Heart left ventricle (tissue), 16 donors: ENCODE measurements at places on chromosomes 12 and 14. TPM values are rescaled to one million over a fixed set of nuclear protein-coding genes. Genes with fewer than 3 reads are reported as not detected.

DNA sequence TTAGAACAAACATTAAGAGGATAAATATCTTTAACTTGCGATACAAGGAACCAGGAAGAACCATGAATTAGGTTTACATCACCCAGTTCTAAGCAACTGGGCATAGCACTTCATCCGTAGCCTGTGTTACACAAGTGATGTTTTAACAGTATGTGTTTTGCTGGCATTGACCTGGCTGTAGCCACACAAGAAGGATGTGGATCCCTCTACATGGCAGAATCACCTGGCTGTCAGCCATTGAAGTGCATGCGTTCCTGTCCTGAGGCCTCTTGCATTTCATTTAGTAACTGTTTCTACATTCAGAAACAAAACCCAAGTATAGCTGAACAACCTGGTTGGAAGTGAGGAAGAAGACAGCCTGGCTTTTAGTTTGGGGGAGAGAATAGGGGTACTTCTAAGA, 72.2 kb downstream of the TGFB3 start:
- DNase-seq = no peak

GRCh38 chr12:99386907-99387306, 260.6 kb upstream of the GARIN6 start:
- no peak for DNase-seq

GRCh38 chr12:6784761-6785160, 4.6 kb upstream of the CD4 start:
- no peak for DNase-seq

The PLCZ1 gene
- 0.61 TPM for total RNA-seq

- no peak for DNase-seq
These were observed 44.6 kb downstream of the DUSP6 start for GRCh38 chr12:89307474-89308253.

The KCNA1 gene
- total RNA-seq = not detected

The CCDC60 gene
- total RNA-seq = not detected

DNA sequence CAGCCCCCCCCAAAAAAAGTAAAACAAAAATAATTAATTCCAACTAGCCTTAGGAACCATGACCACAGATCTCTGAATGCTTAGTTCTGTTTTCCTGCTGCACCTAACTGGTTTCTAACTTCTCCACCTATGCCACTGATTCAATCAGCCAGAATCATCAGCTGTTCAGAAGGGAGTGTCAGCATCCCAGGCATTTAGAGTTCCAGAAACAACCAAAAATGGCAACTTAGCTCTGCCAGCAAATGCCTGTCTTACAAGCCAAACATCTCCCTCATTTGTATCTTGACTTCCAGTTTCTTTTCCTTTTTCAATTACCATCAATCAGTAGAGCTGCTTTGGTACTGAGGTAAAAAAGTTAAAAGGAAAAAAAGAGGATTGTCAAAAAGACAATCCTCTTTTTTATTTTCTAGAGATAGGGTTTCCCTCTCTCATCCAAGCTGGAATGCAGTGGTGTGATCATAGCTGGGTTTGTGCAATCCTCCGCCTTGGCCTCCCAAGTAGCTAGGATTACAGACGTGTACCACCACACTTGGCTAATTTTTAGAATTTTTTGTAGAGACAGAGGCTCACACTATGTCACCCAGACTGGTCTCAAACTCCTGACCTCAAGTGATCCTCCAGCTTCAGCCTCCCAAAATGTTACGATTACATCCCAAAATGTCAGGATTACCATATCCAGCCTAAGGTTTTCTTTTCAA, 45.2 kb upstream of the ISM2 start:
- DNase-seq = no peak

- no peak for DNase-seq
These were observed 77.0 kb downstream of the BICD1 start for GRCh38 chr12:32183650-32184049.

DNA sequence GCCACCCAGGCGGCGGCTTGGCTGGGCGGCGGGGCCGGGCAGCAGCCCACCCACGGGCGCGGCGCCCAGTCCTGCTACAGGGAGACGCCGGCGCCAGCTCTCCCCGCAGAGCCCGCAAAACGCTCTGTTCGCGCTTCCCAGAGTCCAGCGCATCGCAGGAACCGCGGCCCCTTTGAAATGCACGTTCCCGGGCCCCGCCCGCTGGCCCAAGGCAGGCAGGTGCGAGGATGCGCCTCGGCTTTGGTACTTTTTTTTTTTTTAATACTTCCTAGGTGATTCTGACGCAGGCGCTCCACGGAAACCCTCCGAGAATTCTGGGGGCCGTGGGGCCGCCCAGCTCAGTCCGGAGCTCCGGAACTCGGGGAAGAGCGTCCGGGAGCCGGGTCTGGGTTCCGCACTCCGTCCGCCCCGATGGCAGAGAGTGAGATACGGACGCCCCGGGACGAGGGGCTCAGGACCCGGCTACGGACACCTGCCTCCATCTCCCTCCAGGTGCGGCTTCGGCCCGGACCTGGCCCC, 483 bp downstream of the POC1B start:
- DNase-seq = peak; percentile 77

DNA sequence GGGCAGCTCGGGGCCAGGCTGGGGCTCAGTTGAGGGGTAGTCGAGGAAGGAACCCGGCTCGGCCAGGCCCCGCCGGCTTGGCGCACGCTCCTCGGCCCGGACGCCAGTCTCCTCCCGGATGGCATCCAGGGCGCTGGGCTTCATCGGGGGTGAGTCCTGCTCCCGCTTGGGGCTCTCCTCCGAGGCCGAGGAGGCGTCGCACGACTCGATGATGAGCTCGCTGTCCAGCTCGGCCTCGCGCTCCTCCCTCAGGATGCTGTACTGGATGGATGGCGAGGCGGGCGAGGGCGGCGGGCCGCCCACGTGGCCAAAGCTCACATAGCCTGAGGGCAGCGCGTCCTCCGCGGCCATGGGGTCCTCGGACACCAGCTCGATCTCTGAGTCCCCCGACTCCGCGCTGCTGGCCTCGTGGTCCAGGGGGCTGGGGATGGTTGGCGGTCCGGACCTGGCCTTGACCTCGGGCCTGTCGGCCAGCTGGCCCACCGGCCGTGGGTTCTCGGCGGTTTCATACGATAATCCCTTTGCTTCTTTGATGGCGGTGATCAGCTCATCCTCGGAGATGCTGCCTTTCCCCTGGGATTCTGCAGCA, 143.4 kb downstream of the RTN1 start:
- peak; percentile 55 for DNase-seq

DNA sequence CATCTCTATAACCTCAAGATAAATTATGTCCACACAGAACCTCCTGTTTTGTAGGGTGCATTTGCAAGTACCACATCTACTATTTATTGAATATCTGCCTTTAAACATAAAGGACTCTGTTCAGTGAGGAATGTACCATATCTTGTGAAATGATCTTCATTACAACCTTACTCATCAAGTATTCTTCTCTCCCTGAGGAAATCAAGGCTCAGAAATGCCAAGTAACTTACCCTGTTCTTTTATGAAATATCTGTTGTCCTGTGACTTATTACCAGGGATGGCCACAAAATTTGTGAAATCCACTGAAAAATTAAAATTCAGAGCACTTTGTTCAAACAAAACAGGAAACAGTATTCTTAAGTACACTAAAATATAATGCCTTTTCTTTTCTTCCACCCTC, 366.7 kb downstream of the GALC start:
- no peak for DNase-seq

DNA sequence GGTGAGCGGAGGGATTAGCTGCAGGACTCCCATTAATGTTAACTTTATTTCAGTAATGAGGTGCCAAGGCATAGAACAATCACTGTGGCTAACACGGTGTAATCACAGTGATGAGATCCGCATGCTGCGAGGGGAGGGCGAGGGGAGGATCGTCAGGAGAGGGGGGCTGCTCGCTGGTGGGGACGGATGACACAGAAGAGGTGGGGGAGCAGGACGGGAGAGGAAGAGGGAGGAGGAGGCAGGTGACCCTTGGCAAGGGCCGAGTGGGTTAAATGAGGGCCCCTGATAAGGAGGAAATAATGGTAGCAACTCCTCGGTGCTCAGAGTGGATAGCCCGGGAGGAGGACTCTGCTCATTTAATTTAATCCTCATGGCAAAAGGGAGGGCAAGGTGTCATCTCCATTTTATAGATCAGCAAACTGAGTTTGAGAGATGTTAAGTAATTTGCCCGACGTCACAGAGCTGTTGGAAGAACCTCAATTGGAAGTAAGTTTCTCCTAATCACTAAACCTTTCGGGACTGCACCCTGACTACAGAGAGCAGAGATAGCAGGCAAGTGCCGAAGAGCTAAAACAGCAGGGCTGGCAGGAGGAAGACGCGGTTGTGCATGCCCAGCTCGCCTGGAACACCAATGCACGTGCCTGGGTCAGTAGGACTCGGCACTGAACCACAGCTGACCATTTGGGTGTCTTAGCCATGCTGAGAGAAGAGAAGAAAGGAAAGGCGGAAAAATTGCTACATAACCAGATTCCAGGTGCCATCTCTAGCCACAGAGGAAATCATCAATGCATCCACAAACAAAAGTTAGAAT, 43.0 kb downstream of the SPRING1 start:
- DNase-seq = no peak

The MYH6 gene
- 2,059 TPM for total RNA-seq
